ENCODE measurements at places on chromosomes 16 and 17. TPM values are rescaled to one million over a fixed set of nuclear protein-coding genes. Genes with fewer than 3 reads are reported as not detected.

Gene PABPN1L
- total RNA-seq = not detected

Gene CSH2
- total RNA-seq = not detected

Gene TMEM94
- total RNA-seq = 41.3 TPM

Gene CD300LG
- not detected for total RNA-seq

Gene ORC6
- total RNA-seq = 8.4 TPM

Gene CDH3
- 506 TPM for total RNA-seq

Gene CLEC10A
- not detected for total RNA-seq

Gene STX1B
- total RNA-seq = 0.08 TPM

Gene DCUN1D3
- total RNA-seq = 6.8 TPM

Gene ATP1B2
- not detected for total RNA-seq

Gene ZNF286A
- total RNA-seq = 31.2 TPM

Gene PPP1R1B
- total RNA-seq = 0.39 TPM

Gene MT4
- not detected for total RNA-seq

Gene RSKR
- total RNA-seq = 3.0 TPM

Gene PLXDC1
- total RNA-seq = not detected

Gene GPR179
- total RNA-seq = not detected

Gene TMEM220
- 2.3 TPM for total RNA-seq

Gene NPIPA8
- total RNA-seq = 0.80 TPM

Gene RAB40B
- 17.7 TPM for total RNA-seq

Gene CACNG1
- not detected for total RNA-seq

Gene KRT222
- 0.47 TPM for total RNA-seq

Gene CHP2
- not detected for total RNA-seq

Gene SLC5A2
- total RNA-seq = not detected

Gene KRTAP9-8
- total RNA-seq = not detected

Gene CCDC200
- total RNA-seq = not detected

Gene TMC7
- 3.4 TPM for total RNA-seq

Gene BTBD17
- not detected for total RNA-seq

Gene TNFRSF13B
- not detected for total RNA-seq

Gene KRTAP4-9
- total RNA-seq = not detected

Gene ATP2A1
- 0.39 TPM for total RNA-seq

Gene METTL2A
- total RNA-seq = 21.5 TPM

Gene VWA3A
- total RNA-seq = not detected

Gene TMEM100
- total RNA-seq = not detected

Gene FLYWCH1
- total RNA-seq = 47.7 TPM

Gene SLC35G6
- not detected for total RNA-seq

Gene TRPV3
- total RNA-seq = 5.1 TPM
